ENCODE measurements at places on chromosomes 2 and 18. TPM values are rescaled to one million over a fixed set of nuclear protein-coding genes. Genes with fewer than 3 reads are reported as not detected.

The CRACDL gene
- 3.1 TPM for polyA plus RNA-seq

The CIB4 gene
- polyA plus RNA-seq: not detected

The AAMP gene
- polyA plus RNA-seq: 73.8 TPM

The VWA3B gene
- not detected for polyA plus RNA-seq

The SERPINB10 gene
- polyA plus RNA-seq: not detected

The SLC23A3 gene
- polyA plus RNA-seq: 0.10 TPM

The CPSF3 gene
- polyA plus RNA-seq: 11.3 TPM

The ABCA12 gene
- polyA plus RNA-seq: not detected

The ITGA4 gene
- polyA plus RNA-seq: 0.27 TPM

The MERTK gene
- polyA plus RNA-seq: 0.73 TPM

The ZNF513 gene
- polyA plus RNA-seq: 11.5 TPM

The CTLA4 gene
- polyA plus RNA-seq: not detected

The ST8SIA5 gene
- polyA plus RNA-seq: 3.2 TPM

The DSC2 gene
- polyA plus RNA-seq: 0.11 TPM

The SCN3A gene
- 0.18 TPM for polyA plus RNA-seq

The SCN2A gene
- polyA plus RNA-seq: 0.03 TPM

The ESPNL gene
- 0.04 TPM for polyA plus RNA-seq

The CNGA3 gene
- not detected for polyA plus RNA-seq

The WNT6 gene
- polyA plus RNA-seq: 0.20 TPM

The CDH19 gene
- 0.24 TPM for polyA plus RNA-seq

The SPDYA gene
- polyA plus RNA-seq: 0.07 TPM

The AQP12B gene
- polyA plus RNA-seq: not detected

The NEDD4L gene
- polyA plus RNA-seq: 15.2 TPM

The KIF5C gene
- 0.31 TPM for polyA plus RNA-seq

The GPR39 gene
- polyA plus RNA-seq: 0.08 TPM

The CDCA7 gene
- polyA plus RNA-seq: 0.35 TPM

The POLE4 gene
- 106 TPM for polyA plus RNA-seq

The ALPP gene
- polyA plus RNA-seq: not detected

The TRIM43B gene
- polyA plus RNA-seq: not detected

The SIX3 gene
- polyA plus RNA-seq: not detected

The PFN4 gene
- polyA plus RNA-seq: 0.18 TPM

The RFTN2 gene
- polyA plus RNA-seq: 0.61 TPM

The NETO1 gene
- polyA plus RNA-seq: 0.09 TPM

The DHRS9 gene
- 0.04 TPM for polyA plus RNA-seq
